ENCODE measurements at places on chromosomes 5 and 9. TPM values are rescaled to one million over a fixed set of nuclear protein-coding genes. Genes with fewer than 3 reads are reported as not detected.
A peak's percentile ranks its signal among the peaks of the same experiment; 100 is the strongest.

DNA sequence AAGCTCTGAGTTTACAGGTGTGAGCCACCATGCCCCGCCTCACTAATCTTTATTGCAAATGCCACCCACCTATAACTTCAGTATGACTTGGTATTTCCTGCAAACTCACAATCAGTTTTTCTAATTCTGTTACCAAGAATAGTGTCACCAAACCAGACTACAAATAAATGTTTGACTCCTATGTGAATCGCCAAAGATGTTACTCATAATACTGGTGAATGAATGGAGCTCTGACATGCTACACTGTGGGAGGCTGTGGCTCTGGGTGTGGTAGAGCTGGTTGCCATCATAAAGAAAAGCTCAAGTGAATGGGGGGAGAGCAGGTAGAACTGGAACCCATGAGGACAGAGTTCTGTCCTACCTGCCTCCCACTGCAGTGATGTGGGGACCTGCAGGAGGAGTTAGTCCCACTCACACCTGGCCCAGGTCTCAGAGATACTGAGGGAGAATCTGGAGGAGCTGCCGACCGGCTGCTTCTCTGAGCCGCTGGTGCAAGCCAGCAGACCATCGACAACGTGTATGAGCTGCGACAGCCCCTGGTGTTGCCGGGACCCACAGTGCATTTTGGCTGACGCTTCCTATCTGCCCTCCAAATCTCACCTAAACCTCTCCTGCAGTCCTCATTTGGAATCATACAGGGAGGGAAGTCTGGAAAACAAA is 95.7 kb downstream of the ENTREP1 start:
- no peak for DNase-seq
- H3K27ac ChIP-seq, result no peak overlapping the region
- no peaks in the 10 kb centered on the region for H3K27me3 ChIP-seq
- no peaks in the 10 kb centered on the region for H3K4me1 ChIP-seq

DNA sequence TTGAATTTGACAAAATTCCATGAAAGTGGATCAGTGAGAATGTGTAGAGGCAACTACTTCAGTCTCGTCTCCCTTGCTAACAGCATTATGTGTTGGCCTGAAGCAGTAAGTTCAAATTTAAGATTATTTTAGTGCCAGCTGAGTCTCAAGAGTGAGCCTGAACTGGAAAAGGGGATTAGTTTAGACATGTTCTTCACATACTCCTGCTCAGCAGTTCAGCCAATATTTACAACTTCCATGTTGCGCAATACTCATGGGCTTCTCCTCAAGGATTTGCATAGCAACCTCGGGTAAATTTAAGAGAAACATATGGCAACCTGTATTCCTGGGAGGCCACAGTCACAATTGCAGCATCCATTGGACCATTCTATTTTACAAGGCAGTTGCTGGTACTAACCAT is 553.8 kb downstream of the PTPRD start:
- no peak overlapping the region for H3K27ac ChIP-seq
- H3K27me3 ChIP-seq, result no peaks in the 10 kb centered on the region
- peak; percentile 13 for DNase-seq

DNA sequence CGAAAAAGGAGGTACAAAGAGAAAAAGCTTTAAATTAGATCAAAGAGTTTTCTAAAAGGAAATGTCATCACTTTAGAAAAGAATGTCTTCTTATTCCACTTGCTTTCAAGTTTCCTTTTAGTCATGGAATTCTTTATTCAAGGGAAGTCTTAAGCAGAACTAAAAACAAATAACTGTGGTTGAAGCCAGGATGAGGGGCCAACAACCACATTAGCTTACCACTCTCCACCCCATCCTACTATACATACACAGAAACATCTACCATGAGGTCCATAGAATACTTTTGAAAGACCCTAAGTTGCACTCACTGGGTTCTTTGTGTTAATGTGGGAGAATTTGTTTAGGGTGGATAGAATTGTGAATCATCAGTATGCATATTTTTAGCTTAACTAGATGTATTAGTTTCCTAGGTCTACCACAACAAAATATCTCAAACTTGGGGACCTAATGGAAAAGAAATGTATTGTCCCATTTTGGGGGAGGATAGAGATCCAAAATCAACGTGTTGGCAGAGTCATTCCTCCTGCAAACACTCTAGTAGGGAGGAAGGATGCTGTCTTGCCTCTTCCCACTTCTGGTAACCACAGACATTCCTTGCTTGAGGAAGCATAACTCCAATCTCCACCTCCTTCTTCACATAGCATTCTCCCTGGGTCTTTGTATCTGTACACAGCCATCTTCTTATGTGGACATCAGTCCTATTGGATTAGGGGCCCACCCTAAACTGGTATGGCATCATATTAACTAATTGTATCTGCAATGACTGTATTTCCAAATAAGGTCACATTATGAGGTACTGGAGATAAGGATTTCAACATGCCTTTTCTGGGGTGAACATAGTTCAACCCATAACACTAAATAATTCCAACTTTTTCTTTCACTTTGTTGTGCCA is 239.4 kb downstream of the LURAP1L start:
- no peaks in the 10 kb centered on the region for H3K4me1 ChIP-seq
- H3K27ac ChIP-seq, result no peak overlapping the region
- no peak for DNase-seq
- H3K4me3 ChIP-seq, result no peak overlapping the region

DNA sequence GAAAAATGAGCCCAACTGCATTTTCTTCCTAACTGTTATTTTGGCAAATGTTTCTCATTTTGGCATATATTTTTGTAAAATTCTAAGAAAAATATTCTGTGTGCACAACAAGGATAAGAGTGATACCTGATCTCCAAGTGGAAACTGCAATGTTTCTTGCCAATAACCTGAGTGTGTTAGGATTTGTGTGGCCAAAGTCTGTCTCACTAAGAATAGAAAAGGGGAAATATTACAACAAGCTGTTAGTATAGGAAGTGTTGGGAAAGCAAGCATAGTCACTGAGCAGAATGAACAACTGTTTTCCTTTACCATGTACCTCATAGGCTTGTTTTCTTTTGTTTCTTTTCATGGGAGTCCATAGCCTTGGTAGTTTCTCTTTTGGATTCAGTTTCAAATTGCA is 624.2 kb downstream of the MTRR start:
- H3K36me3 ChIP-seq, result no peaks in the 10 kb centered on the region
- H3K4me1 ChIP-seq, result no peaks in the 10 kb centered on the region
- no peak overlapping the region for H3K27ac ChIP-seq
- H3K4me3 ChIP-seq, result no peak overlapping the region

- no peaks in the 10 kb centered on the region for H3K27me3 ChIP-seq
- no peak for DNase-seq
- H3K4me1 ChIP-seq, result peaks cover 7% of the 10 kb centered on the region
- H3K27ac ChIP-seq, result no peak overlapping the region
- no peak overlapping the region for H3K4me3 ChIP-seq
- H3K36me3 ChIP-seq, result no peaks in the 10 kb centered on the region
Observed at GRCh38 chr5:102795526-102795925, 40.4 kb downstream of the PAM start.

DNA sequence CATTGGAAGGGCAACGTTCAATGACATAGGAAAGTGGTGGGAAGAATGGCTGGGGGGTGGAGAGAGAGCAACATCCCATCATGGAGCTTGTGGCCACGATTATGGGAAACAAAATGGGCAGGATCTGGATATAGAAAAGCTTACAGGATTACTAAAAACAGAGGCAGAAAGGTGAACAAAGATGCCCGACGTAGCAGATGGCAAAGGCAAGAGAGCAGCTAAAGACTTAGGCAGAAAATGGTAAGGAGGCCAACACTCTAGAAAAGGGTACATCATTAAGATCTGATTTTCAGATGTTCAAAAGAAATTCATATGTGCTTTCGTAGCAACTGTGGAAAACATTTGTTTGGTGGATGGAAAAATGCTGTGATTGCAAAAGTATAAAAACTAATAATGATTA is 102.5 kb downstream of the OTULIN start:
- no peak for DNase-seq
- no peaks in the 10 kb centered on the region for H3K36me3 ChIP-seq
- H3K4me3 ChIP-seq, result no peak overlapping the region
- no peak overlapping the region for H3K27ac ChIP-seq

GRCh38 chr9:112168197-112168596 is 6.9 kb downstream of the SUSD1 start:
- H3K27me3 ChIP-seq, result no peaks in the 10 kb centered on the region
- H3K36me3 ChIP-seq, result no peaks in the 10 kb centered on the region
- H3K4me3 ChIP-seq, result no peak overlapping the region
- no peak for DNase-seq
- peaks cover 10% of the 10 kb centered on the region for H3K4me1 ChIP-seq
- H3K27ac ChIP-seq, result no peak overlapping the region

- no peaks in the 10 kb centered on the region for H3K27me3 ChIP-seq
- no peaks in the 10 kb centered on the region for H3K36me3 ChIP-seq
- no peak for DNase-seq
- H3K27ac ChIP-seq, result no peak overlapping the region
- peak overlapping the region; percentile 15 for H3K4me3 ChIP-seq
Observed at GRCh38 chr9:135290566-135290965, 189.0 kb upstream of the PPP1R26 start.

- peak overlapping the region; percentile 14 for H3K27ac ChIP-seq
- no peaks in the 10 kb centered on the region for H3K27me3 ChIP-seq
- H3K36me3 ChIP-seq, result no peaks in the 10 kb centered on the region
Observed at GRCh38 chr5:68240202-68240601, 24.6 kb downstream of the PIK3R1 start.

GRCh38 chr5:73032635-73033034 is 76.8 kb downstream of the FCHO2 start:
- H3K36me3 ChIP-seq, result no peaks in the 10 kb centered on the region
- no peaks in the 10 kb centered on the region for H3K4me1 ChIP-seq
- H3K4me3 ChIP-seq, result no peak overlapping the region
- no peak for DNase-seq

GRCh38 chr5:117652958-117653280 is 1078.3 kb upstream of the SEMA6A start:
- H3K27me3 ChIP-seq, result no peaks in the 10 kb centered on the region
- H3K36me3 ChIP-seq, result no peaks in the 10 kb centered on the region
- H3K4me1 ChIP-seq, result no peaks in the 10 kb centered on the region
- no peak overlapping the region for H3K27ac ChIP-seq
- DNase-seq, result no peak

- no peak for DNase-seq
- no peak overlapping the region for H3K27ac ChIP-seq
- H3K4me3 ChIP-seq, result no peak overlapping the region
- no peaks in the 10 kb centered on the region for H3K27me3 ChIP-seq
Observed at GRCh38 chr5:168865968-168866367, 286.8 kb upstream of the PANK3 start.

DNA sequence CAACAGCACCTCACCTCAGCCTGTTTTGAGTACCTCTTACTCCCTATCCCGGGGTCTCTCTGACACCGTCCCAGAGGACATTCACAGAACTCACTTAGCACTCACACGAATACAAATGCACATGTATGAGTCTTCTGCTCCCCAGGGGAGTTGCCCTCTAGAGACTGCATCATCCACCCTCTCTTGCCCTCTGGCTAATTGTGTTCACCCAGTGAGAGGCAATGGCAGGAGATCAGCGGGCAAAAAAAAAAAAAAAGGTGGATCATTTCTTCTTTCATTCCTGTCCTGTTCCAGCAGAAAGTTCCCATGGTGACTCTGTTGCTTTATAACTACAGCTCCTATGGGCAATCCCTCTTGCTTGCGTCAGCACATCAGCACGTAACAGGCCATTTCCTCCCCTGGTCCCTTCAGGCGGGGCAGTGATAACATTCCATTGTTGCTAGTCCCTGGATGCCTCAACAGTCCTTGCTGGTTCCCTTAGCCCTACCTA is 23.5 kb upstream of the SNX2 start:
- DNase-seq, result no peak
- no peaks in the 10 kb centered on the region for H3K4me1 ChIP-seq
- no peak overlapping the region for H3K27ac ChIP-seq
- no peaks in the 10 kb centered on the region for H3K27me3 ChIP-seq
- no peak overlapping the region for H3K4me3 ChIP-seq
- H3K36me3 ChIP-seq, result no peaks in the 10 kb centered on the region

- H3K27me3 ChIP-seq, result no peaks in the 10 kb centered on the region
- H3K27ac ChIP-seq, result no peak overlapping the region
- H3K36me3 ChIP-seq, result no peaks in the 10 kb centered on the region
- no peak overlapping the region for H3K4me3 ChIP-seq
Observed at GRCh38 chr9:107707915-107708441, 218.4 kb upstream of the KLF4 start.

DNA sequence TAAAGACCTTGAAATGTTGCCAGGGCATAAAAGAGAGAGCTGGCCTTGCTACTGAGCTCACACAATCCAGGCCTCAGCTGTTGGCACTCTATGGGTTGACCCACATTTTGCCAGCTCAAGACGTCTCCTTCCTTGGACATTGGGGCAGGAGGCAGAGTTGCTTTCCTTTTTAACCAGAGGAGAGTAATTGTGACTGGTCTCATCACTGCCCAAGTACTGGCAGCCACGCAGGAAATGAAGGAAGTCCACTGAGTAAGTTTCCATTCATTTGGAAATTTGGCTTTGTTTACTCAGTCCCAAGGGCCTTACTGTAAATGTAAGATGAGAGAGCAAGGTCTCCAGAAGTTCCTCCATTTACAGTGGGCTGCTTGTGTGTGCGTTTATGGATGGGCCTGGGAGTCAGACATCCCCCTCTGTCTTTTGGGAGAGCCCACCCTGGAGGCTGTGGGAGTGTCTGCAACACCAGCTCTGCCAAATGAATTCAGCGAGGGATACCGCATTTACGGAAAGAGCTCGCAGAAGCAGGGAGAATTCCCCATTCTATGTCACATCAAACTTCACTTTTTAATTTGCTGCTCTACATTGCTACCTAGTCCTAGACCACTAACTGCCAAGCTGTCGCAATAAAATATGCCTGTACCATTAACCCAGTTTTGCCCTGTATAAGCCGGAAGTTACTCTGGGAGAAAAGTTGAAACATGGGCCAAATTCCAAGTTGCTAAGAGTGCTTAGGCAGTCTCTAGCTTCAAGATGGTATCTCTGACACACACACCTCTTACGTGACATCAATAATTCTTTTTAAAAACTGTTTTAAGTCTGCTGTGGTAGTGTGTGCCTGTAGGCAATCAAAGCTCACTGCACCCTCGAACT is 24.5 kb upstream of the PDZD2 start:
- no peak overlapping the region for H3K27ac ChIP-seq
- H3K36me3 ChIP-seq, result no peaks in the 10 kb centered on the region
- H3K4me1 ChIP-seq, result no peaks in the 10 kb centered on the region
- DNase-seq, result no peak
- no peak overlapping the region for H3K4me3 ChIP-seq

DNA sequence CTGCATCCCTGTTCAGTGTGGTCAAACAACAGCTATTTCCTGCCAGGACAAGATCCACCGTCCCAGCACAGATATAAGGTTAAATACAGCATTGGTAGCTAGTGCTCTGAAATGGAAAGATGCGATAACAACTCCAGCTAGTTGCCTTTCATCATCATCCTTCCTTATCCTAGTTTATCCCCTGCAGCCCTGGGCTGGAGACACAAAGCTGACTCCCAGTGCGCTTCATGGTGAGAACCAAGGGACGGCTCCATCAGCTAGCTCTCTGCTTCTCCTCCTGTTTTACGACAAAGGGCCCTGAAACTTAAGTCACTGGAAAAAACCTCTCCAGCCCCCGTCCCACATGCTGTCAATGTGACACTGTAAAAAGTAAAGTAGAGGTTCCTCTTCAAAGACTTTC is 37.9 kb downstream of the CDC14B start:
- H3K27me3 ChIP-seq, result no peaks in the 10 kb centered on the region
- no peak overlapping the region for H3K27ac ChIP-seq
- no peaks in the 10 kb centered on the region for H3K36me3 ChIP-seq
- no peaks in the 10 kb centered on the region for H3K4me1 ChIP-seq

The PKD2L2 gene
- total RNA-seq, result not detected

The PROB1 gene
- 0.34 TPM for total RNA-seq
